Tongue (tissue), 3 donors: ENCODE measurements at places on chromosomes 1 and 21. TPM values are rescaled to one million over a fixed set of nuclear protein-coding genes. Genes with fewer than 3 reads are reported as not detected.

Gene ALPL
- total RNA-seq: 3.8 TPM

Gene MCOLN3
- 0.62 TPM for total RNA-seq

Gene NBL1
- total RNA-seq: 29.5 TPM

Gene TRAF3IP3
- total RNA-seq: 3.4 TPM

Gene SELL
- 4.3 TPM for total RNA-seq

DNA sequence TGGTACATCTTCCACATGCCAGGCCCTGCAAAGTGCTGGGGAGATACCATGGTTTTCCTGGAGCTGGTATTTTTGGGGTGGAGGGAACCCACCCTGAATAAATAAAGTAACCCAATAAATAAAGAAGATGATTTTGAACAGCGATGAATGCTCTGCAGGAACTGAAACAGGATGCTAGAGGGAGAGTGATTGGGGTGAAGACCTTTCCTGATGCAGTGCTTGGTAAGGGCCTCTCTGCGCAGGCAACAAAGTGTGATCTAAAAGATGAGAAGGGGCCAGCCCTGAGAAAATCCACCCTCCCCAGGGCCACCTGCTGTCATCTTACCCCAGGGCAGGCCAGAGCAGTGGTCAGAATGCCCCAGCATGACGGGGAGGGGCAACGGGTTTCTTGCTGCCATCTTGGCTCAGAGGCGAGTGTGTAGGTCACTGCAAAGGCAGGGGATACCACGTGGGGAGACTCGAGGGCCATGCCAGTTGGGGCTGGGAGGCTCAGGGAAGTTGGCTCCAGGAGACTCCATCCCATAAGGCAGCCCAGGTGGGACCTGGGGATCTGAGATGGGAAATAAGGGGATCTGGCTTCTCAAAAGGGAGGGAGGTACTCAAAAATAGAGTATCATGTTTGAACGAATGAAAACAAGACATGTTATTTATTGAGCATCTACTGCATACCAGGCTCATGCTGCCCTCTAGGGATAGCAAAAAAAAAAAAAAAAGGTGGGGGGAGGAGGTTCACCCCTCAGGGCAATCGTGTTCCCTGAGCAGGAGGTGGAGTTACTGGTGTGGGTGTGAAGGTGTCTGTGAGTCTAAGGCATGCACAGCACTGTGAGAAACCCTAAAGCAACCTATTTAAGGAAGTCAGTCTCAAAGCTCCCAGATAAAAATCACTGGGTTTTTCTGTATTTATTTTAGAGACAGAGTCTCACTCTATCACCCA lies 2.8 kb downstream of the SRARP start:
- no peak for DNase-seq

DNA sequence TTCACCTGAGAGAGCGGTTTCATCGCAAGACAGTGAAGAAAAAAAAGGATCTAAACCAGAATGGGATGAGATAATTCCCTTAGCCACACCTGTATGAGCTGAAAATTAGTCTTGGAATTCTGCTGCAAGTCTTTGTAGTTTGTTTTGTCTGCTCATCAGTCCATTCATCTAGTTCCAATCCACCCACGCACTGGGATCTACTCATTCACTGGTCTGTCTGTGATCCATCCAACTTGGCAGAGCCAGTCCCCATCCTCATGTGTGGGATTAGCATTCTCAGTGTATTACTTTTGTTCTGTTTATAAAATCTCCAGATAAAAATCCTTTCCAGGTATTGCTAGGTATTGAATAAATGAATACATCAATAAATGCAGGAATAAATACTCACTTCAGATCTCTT lies 266.5 kb upstream of the USP24 start:
- no peak for DNase-seq

GRCh38 chr21:45168522-45168921 lies 94.1 kb downstream of the ADARB1 start:
- no peak for DNase-seq

GRCh38 chr1:33516891-33517567 lies 44.6 kb downstream of the ZSCAN20 start:
- no peak for DNase-seq
